Activated B cell treated with CpG ODN at 0.5 μM for 24 hours (primary cell): ENCODE measurements at places on chromosomes 3 and 15.

GRCh38 chr15:66907826-66908743 is 157.3 kb upstream of the SMAD3 start:
- DNase-seq = no peak

- no peak for DNase-seq
Observed at GRCh38 chr3:176159796-176160195, 1037.5 kb downstream of the TBL1XR1 start.

DNA sequence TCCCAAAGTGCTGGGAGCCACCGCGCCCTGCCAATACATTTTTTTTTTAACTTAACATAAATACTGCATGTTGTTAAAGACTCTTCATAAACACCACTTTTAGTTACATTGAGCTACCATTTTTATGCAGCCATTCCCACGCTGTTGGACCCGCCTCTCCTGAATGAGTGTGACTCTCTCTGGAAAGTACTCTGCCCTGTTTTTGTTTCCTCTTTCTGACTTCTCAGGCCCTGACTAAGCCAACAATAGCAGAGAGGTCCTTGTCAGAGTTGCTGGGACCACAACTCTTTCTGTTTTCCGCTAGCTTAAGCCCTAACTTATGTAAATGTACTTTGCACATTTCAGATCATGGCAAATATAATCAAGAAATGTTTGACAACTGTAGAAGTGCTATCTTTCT is 35.2 kb downstream of the PARP15 start:
- no peak for DNase-seq

- no peak for DNase-seq
Observed at GRCh38 chr3:5022966-5023776, 43.9 kb downstream of the BHLHE40 start.

GRCh38 chr15:100314809-100315400 is 26.9 kb downstream of the ADAMTS17 start:
- DNase-seq = no peak
